ENCODE measurements at places on chromosomes 7 and 10.

DNA sequence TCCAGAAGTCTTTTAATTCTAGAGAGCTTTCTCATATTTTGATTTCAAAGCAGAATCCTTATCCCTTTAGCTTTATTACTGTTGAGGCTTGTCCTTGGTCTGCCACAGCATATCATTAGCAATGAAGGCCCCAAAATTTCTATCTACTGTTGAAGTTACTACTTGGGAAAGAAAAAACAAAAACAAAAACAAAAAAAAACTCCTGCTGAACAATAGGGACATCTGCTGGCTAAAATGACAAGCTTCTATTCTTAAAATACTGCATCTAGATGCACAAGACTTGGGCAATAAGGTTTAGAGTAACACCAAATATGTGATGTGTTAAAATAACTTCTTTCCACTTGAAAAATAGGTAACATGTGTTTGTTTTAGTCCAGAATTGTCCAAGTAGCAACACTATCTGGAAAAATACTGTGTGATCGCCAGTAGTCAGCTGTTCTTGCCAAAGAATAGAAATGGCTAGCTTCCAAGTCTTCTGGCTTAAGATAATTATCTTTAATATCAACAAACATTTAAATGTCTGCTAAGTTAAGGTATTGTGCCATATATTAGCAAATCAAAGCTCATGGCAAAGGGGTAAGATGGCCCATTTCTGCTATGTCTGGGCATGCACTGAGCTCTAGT is 3.8 kb upstream of the DMTF1 start:
- no peak for DNase-seq

- no peak for DNase-seq
These were observed 33.3 kb downstream of the GBX1 start for GRCh38 chr7:151133986-151134742.

DNA sequence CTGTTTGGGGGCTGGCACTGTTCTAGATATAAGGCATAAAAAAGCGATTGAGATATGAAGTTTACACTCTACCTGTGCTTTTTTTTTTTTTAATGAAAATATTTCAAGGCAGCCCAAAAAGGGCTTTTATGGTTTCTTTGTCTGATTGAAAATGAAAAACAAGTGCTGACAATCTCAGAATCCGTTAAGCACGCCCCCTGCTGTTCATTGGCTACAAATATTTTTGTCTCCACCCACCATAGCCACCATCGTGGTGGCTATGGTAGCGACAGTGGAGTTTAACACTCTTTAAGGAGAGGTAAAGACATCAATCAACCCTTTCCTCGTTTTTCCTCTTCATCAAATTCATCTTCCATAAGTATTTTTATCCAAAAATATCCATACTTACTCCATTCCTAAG is 94.2 kb downstream of the CD36 start:
- DNase-seq: no peak

DNA sequence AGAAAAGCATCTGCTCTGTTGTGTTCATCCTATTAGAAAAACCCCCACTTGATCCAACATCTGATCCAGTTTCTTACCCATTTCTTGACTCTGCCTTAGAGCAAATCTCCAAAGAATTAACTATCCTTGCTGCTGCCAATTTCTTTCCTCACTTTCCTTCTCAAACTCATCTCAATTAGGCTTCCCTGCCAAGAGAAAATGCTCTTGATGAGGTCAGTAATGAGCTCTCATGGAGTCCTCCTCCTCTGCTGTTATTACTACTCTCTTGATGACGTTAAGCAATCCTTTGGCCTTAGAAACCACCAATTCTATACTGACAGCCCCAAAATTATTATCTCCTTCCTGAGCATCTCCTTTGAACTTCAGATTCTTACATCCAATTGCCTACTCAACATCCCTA is 162.0 kb upstream of the FAM13C start:
- no peak for DNase-seq

DNA sequence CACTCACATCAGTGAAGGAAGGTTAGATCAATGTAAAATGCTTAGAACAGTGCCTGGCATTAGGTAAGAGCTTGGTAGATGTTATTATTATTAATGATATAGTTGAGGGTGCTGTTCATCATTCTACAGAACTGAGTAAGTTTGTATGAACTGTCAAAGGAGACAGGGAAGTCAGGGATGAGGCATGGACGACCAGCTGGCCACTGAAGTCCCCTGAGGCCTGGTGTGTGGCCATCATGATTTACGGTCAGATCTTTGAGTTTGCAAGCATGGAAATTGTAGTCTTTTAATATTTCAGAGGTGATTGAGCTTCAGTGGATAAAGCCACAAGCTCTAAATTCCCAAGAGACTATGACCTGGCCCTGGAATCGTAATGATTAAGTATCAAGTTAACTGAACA is 6.9 kb downstream of the ARMC3 start:
- no peak for DNase-seq

DNA sequence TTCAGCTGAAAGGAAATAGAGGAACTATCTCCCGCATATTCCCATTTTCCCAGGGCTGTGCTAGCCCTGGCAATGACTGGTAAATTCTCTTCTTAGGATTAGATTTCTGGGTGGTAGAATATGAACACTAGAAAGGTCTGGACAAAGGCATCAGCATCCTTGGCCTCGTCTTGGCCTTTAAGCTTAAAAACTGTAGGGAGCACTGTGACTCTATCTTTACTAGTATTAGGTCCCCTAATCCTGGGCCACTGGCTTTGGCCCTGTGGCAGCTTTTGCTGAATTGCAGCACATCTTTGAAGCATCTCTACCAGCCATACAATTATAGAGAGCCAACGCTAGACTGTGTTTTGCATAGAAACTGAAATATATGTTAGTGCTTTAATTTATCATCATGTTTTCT is 41.5 kb upstream of the EBLN1 start:
- no peak for DNase-seq

- no peak for DNase-seq
These were observed 3.4 kb downstream of the CPA4 start for GRCh38 chr7:130296221-130296951.

- no peak for DNase-seq
These were observed 8.8 kb downstream of the IDI1 start for GRCh38 chr10:1040133-1040532.

- no peak for DNase-seq
These were observed 3.4 kb downstream of the CCDC136 start for GRCh38 chr7:128795129-128795528.

DNA sequence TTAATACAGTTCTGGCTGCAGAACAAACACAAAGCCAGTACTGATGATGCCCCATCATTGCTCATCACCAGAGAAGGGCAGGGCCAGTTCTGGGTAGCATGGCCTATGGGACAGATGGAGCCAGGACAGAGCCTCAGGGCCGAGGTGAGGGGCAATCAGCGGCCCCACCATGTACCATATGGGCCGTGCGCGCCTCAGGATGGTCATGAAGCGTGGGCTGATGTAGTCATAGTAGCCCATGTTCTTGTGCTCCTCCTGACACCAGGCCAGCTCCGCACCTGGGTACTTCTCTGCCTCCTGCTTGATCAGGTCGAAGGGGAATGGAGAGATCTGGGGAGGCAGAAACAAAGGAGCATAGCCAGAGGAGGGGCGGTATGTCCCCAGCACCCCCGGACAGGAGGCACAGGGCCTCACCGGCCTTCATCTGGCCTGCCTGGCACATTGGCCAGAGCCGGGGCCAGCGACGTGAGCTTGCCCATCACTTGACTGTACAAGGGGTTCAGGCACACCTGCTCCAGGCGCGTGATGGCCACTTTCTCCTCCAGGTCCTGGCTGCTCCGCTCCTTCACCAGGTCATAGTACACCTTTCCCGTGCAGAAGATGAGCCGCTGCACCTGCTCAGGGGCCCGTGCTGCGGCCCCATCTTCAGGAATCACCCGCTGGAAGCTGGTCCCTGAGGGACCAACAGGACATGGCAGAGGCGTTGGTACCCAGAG is 26.1 kb downstream of the OGDHL start:
- DNase-seq: no peak

DNA sequence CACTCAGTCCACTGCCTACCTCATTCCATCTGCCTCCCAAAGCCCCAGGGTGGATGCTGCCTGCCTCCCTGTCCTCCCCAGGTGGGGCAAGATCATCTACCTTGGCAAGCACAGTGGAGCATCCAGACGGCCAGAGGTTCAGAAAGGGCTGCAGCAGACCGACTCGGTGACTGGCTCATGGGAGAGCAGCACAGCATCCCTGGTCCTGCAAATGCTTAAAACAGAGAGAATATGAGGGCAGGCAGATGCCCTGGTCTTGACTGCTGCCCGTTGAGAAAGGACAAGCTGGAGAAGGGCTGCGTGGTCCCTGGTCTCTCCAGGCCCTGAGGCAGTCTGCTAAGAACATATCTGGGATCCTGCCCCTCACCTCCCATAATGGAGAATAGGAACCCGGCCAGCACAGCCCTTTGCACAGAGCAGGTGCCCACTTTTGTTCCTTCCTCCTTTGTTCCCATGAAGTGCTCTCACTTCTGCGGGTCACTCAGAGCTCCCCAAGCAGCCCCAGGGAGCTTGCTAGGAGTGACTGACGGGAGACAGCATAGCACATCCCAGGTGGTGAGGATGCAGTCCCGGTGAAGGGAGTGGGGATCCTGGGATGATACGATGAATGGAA is 1.4 kb downstream of the HPS1 start:
- DNase-seq: no peak

- no peak for DNase-seq
These were observed 68.6 kb upstream of the EFCAB10 start for GRCh38 chr7:105649727-105650381.

DNA sequence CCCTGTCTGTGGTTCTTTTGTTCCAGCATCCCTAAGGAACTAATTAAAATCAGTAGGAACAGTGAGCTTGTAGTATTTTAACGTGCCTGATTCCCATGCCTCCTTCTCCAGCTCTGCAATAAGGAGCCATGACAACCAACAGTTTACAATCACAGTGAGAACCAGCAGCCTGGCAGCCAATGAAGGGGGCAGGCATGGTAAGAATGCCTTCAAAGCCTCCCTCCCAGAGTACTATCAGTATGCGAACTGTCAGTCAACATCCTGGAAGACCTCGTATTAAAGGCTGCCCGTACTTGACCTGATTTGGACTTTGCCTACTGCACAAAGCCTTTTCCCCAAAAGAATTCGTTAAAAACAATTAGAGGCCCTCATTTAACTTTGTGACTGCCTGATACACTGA is 7.7 kb downstream of the ZPBP start:
- DNase-seq: no peak

- no peak for DNase-seq
These were observed 22.0 kb downstream of the UMAD1 start for GRCh38 chr7:7662527-7662926.

GRCh38 chr7:105213611-105214010 is 175.1 kb downstream of the SRPK2 start:
- DNase-seq: no peak

DNA sequence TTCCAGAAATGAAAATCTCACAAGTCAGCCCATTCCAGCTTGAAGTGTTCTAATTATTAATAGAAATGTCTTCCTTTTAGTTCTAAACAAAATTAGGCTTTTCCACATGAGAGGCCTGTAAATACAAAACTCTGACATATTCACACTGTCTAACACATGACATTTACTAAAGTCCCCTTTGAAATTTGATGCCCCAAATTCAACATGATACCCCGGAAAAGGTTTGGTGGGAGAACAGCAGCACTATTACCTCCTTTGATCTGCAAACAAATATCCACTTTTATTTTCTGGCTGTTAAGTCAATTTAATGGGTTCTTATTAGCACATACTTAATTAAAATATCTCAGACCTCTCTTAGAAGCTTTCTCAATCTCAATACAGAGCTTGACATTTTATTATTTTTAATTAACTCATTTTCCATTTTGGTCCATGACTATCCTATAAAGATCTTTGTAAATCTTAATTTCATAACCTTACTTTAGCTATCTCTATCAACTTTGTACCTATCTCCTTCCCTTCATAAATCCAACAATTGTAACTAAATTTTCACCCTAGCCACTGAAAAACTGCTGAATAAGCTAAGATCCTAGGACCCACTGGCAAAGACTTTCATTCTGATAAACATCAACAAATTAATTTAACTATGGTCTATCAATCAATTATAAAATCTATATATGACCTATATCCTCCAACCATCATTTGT is 63.2 kb downstream of the USP6NL start:
- no peak for DNase-seq

- DNase-seq: no peak
These were observed 17.0 kb downstream of the BCAP29 start for GRCh38 chr7:107596881-107597581.

DNA sequence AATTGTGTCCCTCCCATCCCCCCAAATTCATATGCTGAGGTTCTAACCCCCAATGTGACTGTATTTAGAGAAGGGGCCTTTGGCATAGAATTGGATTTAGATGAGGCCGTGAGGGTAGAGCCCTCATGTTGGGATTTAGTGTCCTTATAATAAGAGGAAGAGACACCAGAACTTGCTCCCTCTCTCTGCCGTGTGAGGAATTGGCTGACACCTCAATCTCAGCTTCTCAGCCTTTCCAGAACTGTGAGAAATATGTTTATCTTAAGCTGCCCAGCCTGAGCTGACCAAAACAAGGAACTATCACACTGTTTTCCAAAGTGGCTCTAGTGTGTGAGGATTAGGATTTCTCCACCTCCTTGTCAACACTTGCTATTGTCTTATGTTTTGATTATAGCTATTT is 400.0 kb upstream of the FZD8 start:
- no peak for DNase-seq

- DNase-seq: no peak
These were observed 268.3 kb upstream of the SHH start for GRCh38 chr7:156080596-156080995.

- DNase-seq: no peak
These were observed 202.8 kb upstream of the DKK1 start for GRCh38 chr10:52111101-52111891.

DNA sequence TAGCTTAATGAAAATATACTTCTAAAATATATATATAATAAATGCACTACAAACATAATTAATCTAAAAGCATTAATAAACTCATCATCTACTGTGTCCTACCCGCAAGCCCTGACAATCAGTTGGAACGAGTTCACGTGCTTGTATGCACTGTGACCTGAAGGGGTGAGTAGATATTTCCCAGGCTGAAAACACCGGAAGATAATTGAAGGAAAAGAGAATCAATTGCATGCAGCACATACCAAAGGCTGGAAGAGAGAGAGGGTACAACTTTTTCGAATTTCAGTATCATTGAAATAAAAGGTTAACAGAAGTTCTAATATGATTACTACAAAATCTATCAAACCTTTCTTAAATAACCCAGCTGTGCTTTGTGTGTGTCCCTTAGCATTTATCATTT is 94.6 kb downstream of the SEMA3C start:
- DNase-seq: no peak

DNA sequence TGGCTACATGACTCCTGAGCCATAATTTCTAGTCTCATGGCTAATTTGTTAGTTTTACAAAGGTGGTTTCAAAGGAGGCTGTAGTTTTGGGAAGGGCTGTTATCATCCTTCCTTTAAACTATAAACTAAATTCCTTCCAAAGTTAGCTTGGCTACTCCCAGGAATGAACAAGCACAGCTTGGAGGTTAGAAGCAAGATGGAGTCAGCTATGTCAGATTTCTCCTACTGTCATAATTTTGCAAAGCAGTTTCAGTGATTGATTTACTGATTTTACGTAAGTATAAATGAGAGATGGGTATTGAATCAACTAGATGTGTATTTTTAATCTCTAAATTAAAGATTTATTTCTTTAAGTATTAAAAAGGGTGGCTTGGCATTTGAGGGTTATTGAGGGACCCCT is 79.9 kb downstream of the PHTF2 start:
- no peak for DNase-seq
